Skeletal muscle cell (primary cell): ENCODE measurements at places on chromosomes 16 and 17.

GRCh38 chr16:880471-881171 is 80.1 kb upstream of the GNG13 start:
- DNase-seq = no peak

GRCh38 chr17:4206962-4207361 is 56.8 kb downstream of the ANKFY1 start:
- DNase-seq = no peak

- DNase-seq = peak; percentile 65
Measured at GRCh38 chr16:64428463-64429113, 693.3 kb downstream of the CDH11 start.

DNA sequence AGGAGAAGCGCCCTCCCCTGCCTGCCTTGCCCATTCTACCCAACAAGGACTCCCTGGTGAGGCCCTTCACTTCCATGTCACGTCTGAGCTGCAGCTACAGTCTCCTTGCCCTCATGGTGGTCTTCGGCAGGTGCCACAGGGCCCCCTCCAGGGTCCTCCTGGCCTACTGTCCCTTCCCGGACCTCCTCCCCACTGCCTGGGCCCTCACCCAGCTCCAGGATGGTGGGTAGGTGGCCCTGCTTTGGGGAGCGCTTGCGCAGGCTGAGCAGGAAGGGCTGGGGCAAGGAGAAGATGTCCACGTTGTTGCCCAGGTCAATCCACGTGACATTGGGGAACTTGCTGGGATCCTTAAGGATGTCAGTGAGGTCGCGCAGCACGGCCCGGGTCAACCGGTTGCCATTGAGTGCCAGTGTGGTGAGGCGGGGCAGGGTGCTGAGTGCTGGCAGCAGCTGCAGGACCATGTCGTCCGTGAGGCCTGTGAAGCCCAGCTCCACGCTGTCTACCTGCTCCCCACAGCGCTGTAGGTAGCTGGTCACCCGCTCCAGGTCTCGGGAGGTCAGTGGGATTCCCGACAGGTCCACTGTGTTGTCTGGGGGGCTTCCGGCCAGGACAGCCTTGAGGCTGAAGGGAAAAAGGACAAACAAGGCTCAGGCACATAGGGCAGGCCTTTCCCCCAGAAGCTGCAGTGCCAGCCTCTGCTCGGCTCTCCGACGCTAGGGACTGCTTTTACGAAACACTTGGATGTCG is 28.3 kb downstream of the TRPV2 start:
- DNase-seq = no peak

DNA sequence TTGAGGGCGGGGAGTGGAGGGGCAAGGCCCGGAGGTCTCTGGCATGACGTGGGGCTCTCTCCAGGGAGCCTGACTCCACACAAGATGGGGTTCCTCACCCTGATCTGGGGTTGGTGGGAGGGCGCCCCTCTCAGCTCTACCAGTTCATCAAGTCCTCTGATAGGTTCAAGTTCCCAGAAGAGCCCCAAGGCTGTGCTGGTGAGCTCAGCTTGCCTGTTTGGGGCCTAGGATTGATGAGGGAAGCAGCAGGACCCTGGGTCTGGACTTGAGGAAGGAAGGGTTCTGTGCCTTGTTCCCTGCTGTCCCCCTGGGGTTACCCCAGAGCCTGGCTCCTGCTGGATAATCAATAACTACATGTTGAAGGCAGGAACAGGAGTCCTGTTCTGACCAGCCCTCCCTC is 3.5 kb downstream of the MGAT5B start:
- DNase-seq = no peak

- DNase-seq = no peak
Measured at GRCh38 chr17:46930051-46930450, 7.1 kb downstream of the GOSR2 start.

GRCh38 chr16:27286451-27286850 is 17.9 kb upstream of the NSMCE1 start:
- DNase-seq = peak; percentile 85
